Cardiac septum (tissue), 1 donor: ENCODE measurements at places on chromosomes 6 and 20.

DNA sequence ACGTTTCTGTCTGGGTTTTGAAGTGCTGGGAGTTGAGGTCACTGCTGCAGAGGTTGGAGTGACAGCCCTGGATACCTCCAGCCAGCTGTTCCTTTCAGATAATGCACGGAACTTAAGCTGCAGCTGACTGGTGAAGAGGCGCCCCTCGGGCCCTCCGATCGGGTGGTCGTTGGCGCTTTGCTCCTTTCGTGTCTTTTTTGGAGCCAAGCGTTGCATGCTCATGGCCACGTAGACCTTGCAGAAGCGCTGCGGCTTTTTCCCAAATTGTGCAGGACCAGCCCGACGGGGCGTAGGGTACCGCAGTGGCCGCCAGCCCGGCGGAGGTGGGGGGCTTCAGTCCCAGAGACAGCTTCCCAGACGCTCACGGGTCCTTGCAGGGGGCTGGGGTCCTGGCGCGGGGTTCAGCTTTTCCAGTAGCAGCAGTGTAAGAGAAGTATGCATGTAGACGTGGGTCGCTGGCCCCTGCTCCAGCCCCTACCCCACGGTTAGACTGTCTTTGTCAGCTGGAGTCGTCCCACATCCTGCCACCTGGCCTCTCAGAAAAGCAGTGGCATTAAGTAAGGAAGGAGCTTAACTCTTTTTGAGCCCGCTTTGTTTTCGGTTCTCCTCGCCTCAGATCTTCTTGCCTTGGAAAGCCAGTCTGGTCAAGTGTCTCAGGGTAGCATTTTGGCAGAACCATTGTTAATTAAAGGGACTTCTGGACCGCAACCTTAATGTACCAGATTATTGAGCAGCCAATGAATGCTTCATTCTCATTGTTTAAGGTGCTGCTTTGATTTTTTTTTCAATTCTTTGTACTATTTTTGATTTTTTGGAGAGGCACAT lies 838 bp downstream of the TNFAIP3 start:
- peak; percentile 78 for DNase-seq

DNA sequence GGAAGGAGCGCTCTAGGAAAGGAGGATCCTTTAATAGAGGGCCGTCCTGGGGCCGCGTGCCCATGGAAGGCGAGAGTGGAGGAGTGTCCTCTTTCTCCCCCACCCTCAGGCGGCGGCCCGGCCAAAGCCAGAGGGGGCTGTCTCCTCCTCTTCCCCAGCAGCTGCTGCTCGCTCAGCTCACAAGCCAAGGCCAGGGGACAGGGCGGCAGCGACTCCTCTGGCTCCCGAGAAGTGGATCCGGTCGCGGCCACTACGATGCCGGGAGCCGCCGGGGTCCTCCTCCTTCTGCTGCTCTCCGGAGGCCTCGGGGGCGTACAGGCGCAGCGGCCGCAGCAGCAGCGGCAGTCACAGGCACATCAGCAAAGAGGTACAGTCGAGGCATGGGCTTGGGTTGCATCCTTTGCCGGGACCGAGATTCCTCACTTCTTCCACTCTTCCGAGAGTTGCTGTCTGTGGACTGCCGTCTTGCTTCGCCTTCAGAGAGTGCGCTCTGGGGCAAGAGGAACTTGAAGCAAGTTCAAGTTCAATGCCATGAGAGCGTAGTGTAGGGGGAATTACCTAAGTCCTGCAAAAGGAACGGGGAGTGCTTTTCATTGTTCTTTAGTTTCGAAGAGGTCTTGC lies at the start of gene LAMA2:
TSS of gene LAMA2 (plus strand) at position 148 of the 621 bp plus-strand sequence. CDS start at position 256, 108 bp downstream.
- DNase-seq = peak; percentile 94

DNA sequence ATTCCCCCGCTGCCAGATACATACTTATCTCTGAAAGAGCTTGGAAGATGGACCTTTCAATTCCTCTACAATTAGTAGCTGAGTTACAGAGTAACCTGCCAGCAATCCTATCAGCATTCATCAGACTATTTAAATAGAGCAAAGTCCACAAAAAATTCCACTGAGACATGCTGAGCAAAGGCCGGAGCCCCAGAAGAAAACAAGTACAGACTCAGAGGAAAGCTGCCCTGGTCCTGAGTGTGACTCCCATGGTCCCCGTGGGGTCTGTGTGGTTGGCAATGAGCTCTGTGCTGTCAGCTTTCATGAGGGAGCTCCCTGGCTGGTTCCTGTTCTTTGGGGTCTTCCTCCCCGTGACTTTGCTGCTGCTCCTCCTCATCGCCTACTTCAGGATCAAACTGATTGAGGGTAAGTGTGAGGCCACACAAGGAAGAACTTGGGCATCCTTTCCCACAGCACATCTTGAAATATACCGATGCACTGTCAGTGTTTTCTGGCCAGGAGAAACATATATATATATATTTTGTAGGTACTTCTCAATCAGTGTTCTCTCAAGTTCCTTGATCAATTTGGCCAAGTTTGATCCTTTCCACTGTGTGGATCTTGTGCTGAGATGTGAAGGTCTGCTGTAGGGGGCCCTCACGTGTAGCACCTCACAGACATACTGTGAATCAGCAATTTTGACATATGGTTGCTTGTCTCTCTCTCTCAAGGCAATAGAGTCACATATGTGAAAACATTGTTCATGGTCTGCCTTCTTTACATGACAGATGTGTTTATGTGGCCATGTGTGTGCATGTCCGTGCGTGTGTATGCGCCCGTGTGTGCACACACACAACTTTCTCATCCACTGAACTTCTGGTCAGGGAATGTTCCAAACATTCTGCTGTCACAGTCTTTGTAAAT lies at the start of gene SMLR1:
TSS of gene SMLR1 (plus strand) at position 160 of the 903 bp plus-strand sequence. CDS start at position 168, 8 bp downstream.
- DNase-seq = no peak

DNA sequence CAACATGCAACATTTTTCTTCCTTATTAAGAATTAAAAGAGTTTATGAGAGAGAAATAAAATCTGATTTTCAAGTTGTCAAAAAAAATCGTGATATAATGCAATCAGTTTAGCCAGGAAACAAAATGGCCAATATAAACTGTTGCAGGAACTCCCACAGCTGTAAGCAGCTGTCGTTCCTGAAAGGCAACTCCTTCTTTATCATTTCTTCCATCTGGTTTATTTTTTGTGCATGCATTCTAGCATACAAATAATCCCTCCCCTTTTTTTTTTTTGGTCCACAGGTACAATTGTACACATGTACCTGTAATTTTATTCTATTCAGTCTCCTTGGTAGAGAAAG lies 19.7 kb downstream of the TRAF3IP2 start:
- no peak for DNase-seq

DNA sequence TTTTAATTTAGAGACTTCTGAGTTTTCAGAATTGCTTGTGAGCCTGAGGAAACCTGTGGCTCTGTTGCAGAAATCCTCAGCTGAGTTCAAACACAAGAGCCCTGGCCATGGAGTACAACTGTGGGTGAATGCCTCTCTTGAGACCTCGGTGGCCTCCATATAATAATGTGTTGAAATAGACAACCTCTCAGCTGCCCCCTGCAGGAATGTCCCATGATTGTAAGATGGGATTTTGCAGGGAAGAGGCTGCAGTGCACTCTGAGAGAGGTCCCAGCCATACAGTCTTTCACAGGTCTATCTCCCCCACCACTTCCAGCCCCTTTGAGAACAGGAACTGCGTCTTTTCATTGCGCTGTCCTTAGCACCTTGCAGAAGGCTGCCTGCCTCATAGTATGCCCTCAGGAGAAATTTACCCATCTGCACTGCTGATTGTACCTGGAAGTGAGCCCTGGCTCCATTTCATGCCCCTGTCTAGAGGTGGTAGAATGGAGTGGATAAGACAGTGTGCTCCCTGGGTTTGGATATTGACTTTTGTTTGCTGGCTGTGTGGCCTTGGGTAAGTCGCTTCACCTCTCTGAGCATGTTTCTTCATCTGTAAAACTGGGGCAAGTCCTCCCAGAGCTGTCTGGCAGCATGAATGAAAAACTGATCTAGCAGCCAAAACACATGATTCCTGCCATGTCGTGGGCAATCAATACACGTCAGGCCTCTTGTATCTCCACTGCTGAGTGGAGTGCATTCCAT lies 16.8 kb upstream of the CDH22 start:
- DNase-seq = no peak

- DNase-seq = peak; percentile 90
Measured at GRCh38 chr6:33768644-33769120, 20.2 kb downstream of the LEMD2 start.

GRCh38 chr6:33692078-33692759 lies 19.3 kb downstream of the UQCC2 start:
- DNase-seq = no peak

- DNase-seq = no peak
Measured at GRCh38 chr6:17081273-17081672, 20.6 kb upstream of the STMND1 start.

GRCh38 chr20:61580958-61581824 lies 329.1 kb downstream of the CDH4 start:
- DNase-seq = no peak

GRCh38 chr6:16956361-16956760 lies 145.5 kb upstream of the STMND1 start:
- no peak for DNase-seq

GRCh38 chr6:10793695-10794094 lies 44.6 kb downstream of the MAK start:
- DNase-seq = no peak

DNA sequence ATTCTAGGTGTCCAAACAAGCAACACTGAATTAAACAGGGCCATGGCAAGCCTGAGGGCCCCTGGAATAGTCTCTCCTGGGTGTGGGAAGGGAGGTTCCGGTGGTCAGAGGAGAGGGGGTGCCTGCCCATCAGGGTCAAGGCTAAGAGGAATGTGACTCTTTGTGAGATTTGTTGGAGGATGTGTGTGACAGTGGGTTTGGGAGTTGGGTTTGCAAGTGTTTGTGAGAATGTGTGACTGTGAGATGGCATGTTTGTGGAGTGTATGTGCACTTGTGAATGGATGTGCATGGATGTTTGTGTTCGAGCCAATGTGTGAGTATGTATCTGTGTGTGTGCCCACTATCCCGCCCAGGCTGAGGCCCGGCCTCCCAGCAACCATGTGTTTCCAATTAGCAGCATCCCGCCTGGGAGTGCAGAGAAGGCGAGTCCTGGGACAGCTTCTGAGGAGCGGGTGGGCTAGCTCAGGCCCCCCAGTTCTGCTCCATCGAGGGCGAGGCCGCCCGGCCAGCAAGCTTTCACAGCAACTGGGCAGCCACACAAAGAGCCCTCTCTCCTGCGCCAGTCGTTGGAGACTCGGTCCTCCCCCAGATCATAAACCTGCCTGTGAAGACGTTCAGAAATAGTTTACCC lies 12.6 kb downstream of the FOXC1 start:
- DNase-seq = no peak

DNA sequence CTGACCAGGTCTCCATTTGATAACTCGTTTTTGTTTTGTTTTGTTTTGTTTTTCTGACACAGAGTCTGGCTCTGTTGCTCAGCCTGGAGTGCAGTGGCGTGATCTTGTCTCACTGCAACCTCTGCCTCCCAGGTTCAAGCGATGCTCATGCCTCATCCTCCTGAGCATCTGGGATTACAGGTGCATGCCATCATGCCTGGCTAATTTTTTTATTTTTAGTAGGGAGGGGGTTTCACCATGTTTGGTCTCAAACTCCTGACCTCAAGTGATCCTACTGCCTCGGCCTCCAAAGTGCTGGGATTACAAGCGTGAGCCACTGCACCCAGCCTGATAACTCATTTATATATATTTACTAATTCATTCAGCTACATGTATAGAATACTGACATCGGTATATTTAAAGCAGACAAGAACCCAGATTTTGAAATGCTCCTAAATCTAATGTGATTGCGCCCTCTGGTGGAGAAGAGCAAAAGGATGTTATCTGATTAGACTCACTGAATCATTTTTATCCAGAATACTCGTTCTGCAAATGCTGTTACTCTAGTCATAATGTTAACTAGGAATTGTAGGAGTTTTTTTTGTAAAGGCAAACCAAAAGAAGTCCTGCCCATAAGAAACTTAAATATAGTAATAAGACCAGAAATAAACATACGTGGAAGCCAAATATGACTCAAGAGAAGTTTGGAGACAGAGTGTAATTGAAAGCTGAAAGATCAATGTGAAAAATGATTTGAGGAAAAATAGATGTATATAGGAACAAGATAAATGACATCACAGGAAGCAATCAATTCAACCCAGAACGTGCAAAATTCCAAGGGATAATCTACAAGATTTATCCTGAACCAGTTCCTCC lies 5.3 kb upstream of the COL12A1 start:
- no peak for DNase-seq

DNA sequence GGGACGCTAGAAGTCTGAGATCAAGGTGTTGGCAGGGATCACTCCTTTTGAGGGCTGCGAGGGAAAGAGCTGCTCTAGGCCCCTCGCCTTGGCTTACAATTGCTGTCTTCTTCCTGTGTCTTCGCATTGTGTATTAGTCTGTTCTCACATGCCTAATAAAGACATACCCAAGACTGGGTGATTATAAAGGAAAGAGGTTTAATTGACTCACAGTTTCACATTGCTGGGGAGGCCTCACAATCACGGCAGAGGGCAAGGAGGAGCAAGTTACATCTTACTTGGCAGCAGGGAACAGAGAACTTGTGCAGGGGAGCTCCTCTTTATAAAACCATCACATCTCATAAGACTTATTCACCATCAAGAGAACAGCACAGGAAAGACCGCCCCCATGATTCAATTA lies 102.5 kb upstream of the ASF1A start:
- no peak for DNase-seq

GRCh38 chr6:37535759-37536490 lies 36.2 kb upstream of the CCDC167 start:
- DNase-seq = no peak

GRCh38 chr6:108699290-108700041 lies 138.7 kb downstream of the FOXO3 start:
- DNase-seq = no peak

DNA sequence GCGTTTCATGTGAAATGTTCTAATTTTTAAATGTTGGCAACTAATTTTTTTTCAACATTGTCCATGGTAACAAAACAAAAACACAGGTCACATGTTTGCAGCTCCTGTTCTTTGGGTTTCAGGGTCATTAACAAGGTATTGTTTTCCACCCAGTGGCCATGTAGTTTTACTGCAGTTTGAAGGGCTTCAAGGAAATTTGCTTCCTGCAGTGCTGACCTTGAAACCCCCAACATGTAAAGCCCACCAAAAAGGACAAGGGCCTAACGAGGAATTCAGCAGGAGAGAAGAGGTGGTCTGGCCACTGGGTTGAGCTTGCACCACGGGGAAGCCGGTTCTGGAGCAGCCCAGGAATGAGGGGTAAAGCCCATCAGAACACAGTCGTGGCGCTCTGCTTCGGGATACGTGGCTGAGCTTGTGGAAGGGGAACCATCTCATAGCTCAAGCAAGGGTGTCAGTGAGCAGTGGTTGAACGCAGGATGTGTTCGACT lies 13.9 kb upstream of the KLHL31 start:
- no peak for DNase-seq

DNA sequence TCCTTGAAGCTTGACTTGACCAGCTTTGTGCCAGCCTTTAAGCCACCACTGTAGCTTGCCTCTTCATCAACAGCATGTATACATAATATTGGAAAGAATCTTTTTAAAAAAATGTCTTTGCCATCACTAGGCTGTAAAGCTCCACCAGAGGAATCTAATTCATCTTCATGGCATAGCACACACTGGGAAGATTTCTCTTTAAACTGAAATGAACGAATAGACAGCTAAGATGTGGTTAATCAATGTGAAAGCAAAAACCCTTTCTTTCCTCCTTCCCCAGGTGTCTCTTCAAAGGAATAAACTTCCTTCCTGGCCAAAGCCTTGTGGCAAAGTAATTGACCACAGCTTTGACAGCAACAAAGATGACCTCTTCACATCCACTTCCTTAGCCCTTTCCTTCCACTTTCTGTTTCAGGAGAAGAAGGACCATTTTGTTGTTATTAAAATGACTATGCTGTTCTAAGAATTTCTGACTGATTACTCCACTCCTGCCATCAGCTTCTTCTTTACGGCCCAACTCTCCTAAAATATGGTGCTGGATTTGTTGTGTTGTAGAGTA lies 428.7 kb upstream of the SOX4 start:
- no peak for DNase-seq
